Activated CD8-positive, alpha-beta memory T cell treated with anti-CD3 and anti-CD28 coated beads for 4 hours (primary cell): ENCODE measurements at places on chromosomes 4 and X.
A peak's percentile ranks its signal among the peaks of the same experiment; 100 is the strongest.

GRCh38 chr4:13701937-13702446, 74.5 kb upstream of the BOD1L1 start:
- no peak for DNase-seq

DNA sequence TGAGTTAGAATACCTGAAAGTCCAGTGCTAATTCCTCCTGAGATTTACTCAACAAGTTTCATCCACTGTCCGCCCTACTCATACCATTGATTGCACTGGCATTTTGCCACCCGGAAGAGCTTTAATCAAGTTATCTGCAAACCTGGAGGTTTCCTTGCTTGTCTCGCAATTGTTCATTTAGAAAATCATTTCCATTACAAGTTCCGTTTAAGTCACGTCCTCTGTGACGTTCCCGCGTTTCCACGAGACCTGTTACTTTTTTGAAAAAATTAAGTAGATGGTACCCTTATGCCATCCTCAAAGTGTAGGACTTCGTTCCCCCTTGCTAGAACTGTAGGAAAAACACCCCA, 761 bp upstream of the FRYL start:
- DNase-seq: peak; percentile 2

GRCh38 chr4:182724414-182724813, 192.8 kb downstream of the DCTD start:
- no peak for DNase-seq

DNA sequence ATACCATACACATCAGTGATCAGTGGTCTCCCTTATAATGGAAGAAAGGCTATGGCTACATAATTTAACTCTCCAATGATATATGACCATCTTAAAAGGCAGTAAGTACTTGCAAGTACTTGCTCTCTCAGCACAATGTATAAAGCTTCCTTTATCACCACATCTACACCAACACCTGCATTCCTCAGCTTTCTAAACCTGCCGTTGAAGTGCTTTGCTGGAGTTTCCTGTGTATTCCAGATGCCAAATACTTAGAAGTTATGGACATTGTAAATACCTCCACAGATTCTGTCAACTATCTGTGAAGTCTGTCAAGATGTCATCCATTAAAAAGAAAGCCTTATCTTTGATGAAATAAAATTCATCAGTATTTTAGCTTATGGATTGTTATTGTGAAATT, 335.0 kb upstream of the GALNTL6 start:
- no peak for DNase-seq

DNA sequence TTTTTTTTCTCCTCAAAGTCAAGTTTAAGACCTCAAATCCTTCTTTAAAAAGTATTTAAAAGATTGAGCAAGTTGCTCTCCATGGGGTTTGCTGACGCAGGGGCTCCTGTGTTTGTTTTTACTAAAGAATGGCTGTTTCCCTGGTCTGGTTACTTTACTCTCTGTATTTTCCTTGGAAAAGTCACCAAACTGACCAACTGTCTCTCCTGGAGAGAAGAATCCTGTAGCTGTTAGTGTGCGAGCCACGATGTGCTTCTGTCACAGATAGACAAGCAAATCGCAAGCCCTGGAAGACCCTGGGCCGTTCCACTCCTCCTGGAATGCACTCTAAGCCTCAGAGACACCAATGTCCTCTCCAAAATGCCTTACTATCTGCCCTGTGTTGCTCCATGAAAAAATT, 212.1 kb downstream of the CHIC2 start:
- no peak for DNase-seq

- no peak for DNase-seq
Measured at GRCh38 chrX:40349251-40349650, 231.5 kb upstream of the ATP6AP2 start.

DNA sequence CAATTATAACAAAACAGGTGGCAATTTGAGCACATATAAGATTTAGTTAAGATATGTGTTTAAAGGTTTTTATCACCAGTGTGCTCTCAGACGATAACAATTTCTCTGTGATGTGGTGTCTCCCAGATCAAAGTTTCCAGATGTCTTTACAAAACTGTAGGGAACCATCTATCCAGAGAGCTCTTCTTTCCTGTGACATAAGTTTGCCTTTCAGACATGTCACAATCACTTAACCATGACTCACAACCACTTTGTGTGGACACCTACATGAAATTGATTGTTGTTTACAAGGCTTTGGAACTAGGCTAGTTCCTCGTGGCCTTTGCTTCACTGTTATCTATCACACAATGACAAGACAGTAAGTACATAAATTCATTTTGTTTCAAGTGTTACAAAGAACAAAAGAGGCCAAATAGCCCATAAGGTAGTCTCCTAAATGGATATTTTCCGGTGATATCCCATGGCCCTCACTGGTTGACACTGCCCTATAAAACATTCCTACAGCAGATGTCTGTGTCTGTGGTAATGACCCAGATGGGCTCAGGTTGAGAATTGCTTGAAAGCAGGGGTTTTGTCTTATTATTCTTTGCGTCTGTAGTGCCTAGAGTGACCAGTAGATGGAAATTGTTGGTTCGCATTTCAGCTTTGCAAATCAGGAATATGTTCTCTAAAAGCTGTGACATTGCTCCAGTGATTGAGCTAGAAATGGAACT, 297.8 kb upstream of the FAM241A start:
- DNase-seq: no peak

DNA sequence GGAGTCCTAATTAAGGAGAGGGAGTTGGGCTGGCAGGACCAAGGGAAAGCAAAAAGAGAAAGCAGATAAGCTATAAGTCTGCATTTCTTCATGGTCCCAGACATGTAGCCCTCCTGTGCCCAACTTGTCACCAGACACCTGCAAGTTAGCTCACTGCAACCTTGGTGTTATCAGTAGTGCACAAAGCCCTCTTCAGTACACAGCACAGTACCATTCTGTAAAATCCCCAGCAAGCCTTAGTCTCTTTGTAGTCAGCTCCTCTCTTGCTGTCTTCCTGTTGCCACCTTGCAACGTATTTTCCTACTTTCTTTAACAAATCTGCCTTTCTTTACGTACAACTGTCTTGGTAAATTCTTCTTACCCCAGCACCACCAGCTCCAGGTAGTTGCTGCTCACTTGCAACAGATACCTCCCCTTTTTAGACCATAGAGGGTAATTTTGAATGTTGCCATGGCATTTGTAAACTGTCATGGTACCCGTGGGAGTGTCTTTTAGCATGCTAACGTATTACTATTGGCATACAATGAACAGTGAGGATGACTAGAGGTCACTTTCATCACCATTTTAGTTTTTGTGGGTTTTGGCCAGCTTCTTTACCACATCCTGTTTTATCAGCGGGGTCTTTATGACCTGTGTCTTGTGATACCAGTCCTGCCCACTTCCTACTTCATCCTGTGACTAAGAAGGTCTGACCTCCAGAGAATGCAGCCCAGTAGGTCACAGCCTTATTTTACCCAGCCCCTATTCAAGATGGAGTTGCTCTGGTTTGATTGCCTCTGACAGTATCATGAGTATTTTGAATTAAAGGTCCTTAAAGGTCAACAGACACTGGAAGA, 28.3 kb upstream of the AP1S2 start:
- no peak for DNase-seq

GRCh38 chr4:139858436-139859205, 193.0 kb downstream of the MGST2 start:
- DNase-seq: no peak

GRCh38 chr4:20764366-20764992, 64.2 kb downstream of the PACRGL start:
- no peak for DNase-seq

GRCh38 chr4:170014359-170015011, 11.7 kb downstream of the MFAP3L start:
- no peak for DNase-seq

DNA sequence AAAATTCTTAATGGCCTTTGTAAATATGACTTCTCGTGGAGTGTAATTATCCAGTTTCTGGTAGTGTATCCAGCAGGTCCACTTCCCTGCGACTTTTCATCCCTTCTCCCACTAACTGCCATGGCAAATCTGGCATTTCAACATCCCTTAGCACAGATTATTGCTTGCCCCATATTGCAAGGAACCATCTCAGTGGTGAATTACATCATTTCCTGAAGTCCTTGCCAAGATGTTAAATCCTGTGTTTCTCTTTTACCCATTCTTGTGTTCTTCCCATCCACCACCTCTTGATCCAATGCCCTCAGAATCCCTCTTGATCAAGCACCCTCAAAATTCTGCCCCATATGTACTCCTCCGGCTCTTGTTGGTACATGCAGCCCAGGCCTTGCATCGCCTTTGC, 88.1 kb upstream of the ZNF81 start:
- DNase-seq: no peak

GRCh38 chr4:129223945-129224344, 128.0 kb downstream of the C4orf33 start:
- DNase-seq: no peak

DNA sequence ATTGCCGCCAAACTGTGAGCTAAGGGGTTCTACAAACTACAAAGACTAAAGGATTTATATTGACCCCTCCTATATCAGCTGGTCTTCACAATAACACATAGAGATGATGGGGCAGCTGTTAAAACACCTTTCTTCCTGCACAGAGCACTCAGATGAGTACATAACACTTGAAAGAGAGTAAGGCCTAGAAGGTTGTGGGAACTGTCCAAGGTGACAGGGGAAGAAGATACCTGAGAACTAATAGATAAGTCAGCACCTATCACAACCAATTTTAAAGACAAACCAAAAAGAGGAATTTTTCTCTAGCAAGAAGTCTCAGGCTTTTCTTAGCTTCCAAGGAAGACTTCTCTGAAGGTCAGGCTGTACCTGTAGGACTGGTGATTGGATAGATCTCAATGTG, 19.1 kb upstream of the CXCL6 start:
- no peak for DNase-seq

DNA sequence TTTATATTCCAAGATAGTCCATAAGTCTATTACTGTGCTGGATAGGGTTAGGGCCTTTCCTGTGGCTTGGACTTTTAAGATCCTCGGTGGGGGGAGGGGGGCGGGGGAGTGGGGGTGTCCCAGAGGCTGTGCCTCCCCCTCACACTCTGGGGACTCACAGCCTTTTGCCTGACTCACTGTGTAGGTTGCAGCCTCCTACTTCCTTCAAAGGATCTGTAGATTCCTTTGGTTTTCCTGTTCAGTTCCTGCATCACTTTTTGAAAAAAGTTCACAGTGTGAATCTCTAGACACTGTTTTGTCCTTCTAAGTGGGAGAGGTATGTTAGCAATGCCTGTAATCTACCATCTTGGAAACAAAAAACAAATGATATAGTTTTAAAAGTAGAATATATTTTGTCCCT, 999.9 kb downstream of the GLUD2 start:
- no peak for DNase-seq

- no peak for DNase-seq
Measured at GRCh38 chr4:119823891-119824290, 195.3 kb upstream of the PDE5A start.

DNA sequence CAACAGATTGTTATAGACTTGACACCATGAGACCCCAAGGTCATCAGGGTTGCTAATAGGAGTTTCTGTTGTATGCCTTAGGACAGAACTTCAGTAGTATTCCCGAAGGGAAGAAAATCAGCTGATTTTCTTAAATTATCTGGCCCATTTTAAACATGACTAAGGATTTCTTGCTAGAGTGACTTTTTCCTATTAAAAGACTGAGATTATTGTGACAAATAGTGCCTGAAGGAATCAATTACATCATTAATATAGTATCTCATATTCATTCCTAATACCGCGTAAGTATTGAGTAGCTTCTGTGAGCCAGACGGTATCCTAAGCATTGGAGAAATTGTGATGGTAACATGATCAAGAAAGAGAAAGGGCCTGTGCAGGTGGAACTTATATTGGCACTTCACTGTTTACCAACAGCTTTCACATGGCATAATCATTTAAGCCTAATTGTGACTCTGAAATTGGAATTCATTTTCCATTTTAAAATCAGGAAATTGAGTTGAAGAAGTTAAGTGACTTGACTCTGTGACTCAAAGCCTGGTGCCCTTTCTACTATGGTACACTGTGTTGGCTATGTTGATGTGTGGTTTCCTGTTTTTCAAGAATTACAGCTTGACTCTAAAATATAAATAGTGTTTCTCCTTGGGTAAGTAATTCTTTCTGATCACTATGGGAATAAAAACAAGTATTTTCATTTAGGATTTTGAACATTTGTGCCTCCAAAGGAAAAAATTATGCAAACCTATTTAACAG, 4.1 kb downstream of the AFF1 start:
- no peak for DNase-seq

- DNase-seq: no peak
Measured at GRCh38 chrX:47247206-47247998, 14.6 kb downstream of the USP11 start.

- no peak for DNase-seq
Measured at GRCh38 chr4:106502106-106502699, 133.6 kb upstream of the GIMD1 start.

DNA sequence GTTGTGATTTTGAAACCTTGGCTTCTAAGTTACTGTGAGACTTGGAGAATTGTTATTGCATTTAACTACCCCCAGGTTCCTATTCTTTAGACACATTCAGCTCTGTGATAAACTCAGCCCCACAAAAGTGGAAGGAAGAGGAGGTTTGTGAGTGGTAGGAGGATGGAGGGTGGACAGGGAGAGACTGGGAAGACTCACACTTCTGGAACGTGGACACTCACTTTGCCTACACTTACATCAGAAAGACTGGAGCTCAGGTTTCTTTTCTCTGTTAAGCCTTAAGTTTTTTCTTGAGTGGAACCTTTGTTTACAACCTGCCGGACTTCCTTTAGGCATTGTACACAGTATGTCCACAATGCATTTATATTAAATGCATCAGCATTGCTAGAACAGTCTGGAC, 99.0 kb downstream of the AREG start:
- DNase-seq: no peak
